ENCODE measurements at places on chromosomes 13 and 19. TPM values are rescaled to one million over a fixed set of nuclear protein-coding genes. Genes with fewer than 3 reads are reported as not detected.

Gene CD37
- total RNA-seq = not detected

Gene ZNF223
- 3.7 TPM for total RNA-seq

Gene KIR3DL1
- not detected for total RNA-seq

Gene PNPLA6
- 100 TPM for total RNA-seq

Gene PLPPR3
- total RNA-seq = 0.19 TPM

Gene KIRREL2
- total RNA-seq = not detected

Gene ZIM2
- not detected for total RNA-seq

Gene AZU1
- not detected for total RNA-seq

Gene SIAH3
- under 0.01 TPM for total RNA-seq

Gene EIF3K
- 321 TPM for total RNA-seq

Gene TRPM4
- 17.3 TPM for total RNA-seq

Gene CDX2
- total RNA-seq = not detected

Gene SCN1B
- total RNA-seq = 7.6 TPM

Gene TMEM150B
- not detected for total RNA-seq

Gene MEIOSIN
- not detected for total RNA-seq

Gene IFT88
- 9.6 TPM for total RNA-seq

Gene ITGBL1
- total RNA-seq = 48.5 TPM

Gene BRME1
- 0.66 TPM for total RNA-seq

Gene CABP5
- not detected for total RNA-seq

Gene GDF15
- 103 TPM for total RNA-seq

Gene FCER2
- not detected for total RNA-seq

Gene OVOL3
- total RNA-seq = not detected

Gene POGLUT2
- total RNA-seq = 21.2 TPM

Gene BEST2
- total RNA-seq = not detected

Gene NANOS3
- total RNA-seq = not detected

Gene GRIN3B
- 0.27 TPM for total RNA-seq

Gene PCSK4
- 1.0 TPM for total RNA-seq

Gene KLK13
- not detected for total RNA-seq

Gene IGFL1
- total RNA-seq = not detected

Gene DHDH
- 0.18 TPM for total RNA-seq

Gene WDR83
- total RNA-seq = 9.5 TPM
